Brain pericyte (primary cell): ENCODE measurements at places on chromosomes 7 and 10.
A peak's percentile ranks its signal among the peaks of the same experiment; 100 is the strongest.

- DNase-seq, result no peak
These were observed 753.8 kb downstream of the GRID1 start for GRCh38 chr10:85612833-85613232.

GRCh38 chr7:164882-165660, 27.3 kb upstream of the FAM20C start:
- no peak for DNase-seq

- DNase-seq, result no peak
These were observed 27.6 kb downstream of the SDHAF3 start for GRCh38 chr7:97145068-97145467.

- no peak for DNase-seq
These were observed 106.3 kb downstream of the GRK5 start for GRCh38 chr10:119313644-119314043.

GRCh38 chr10:24866604-24867583, 85.5 kb downstream of the PRTFDC1 start:
- DNase-seq, result no peak

GRCh38 chr10:3806603-3807002, 21.6 kb upstream of the KLF6 start:
- no peak for DNase-seq

GRCh38 chr10:132836832-132837540, 51.0 kb upstream of the NKX6-2 start:
- DNase-seq, result no peak

DNA sequence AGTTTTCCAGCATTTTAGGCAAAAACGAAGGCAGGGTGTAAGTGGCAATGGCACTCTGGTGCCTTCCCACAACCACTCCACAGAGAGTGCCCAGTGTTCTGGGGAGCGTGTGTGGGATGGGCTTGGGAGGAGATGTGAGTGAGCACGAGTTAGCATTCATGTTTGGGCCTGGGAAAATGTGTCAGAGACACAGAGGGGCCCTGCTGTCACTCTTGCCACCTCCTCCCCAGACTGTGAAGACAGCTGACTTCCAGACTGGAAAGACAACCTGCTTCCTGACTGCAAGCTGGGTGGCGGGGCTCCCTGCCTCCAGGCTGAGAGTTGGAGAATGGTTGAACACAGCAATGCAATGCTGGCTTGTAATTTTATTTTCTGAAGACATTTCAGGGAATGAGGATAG, 454.5 kb upstream of the ZMIZ1 start:
- no peak for DNase-seq

GRCh38 chr7:100949933-100950443, 654 bp downstream of the MUC3A start:
- no peak for DNase-seq

- no peak for DNase-seq
These were observed 2.6 kb upstream of the CAV1 start for GRCh38 chr7:116522247-116522646.

- DNase-seq, result peak; percentile 70
These were observed 7.9 kb downstream of the ZNF22 start for GRCh38 chr10:45008524-45009161.

DNA sequence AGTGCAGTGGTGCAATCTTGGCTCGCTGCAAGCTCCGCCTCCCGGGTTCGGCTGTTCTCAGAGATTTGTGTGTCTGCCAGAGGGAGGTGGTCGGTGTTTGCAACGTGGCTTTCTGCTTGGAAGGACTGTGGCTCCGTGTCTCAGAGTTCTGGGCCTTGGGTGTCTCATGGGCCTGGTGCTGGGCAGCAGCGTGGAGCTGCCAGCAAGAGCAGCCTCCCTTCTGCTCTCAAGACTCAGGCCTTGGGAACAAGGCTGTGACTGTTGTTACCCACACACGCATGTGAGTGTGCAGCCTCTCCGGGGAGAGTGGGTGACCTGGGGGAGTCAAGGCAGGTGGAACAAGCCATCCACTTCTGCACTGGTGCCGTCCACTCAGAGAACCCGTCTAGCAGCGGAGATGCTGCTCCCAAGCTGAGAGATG, 52.0 kb downstream of the VIPR2 start:
- DNase-seq, result no peak

DNA sequence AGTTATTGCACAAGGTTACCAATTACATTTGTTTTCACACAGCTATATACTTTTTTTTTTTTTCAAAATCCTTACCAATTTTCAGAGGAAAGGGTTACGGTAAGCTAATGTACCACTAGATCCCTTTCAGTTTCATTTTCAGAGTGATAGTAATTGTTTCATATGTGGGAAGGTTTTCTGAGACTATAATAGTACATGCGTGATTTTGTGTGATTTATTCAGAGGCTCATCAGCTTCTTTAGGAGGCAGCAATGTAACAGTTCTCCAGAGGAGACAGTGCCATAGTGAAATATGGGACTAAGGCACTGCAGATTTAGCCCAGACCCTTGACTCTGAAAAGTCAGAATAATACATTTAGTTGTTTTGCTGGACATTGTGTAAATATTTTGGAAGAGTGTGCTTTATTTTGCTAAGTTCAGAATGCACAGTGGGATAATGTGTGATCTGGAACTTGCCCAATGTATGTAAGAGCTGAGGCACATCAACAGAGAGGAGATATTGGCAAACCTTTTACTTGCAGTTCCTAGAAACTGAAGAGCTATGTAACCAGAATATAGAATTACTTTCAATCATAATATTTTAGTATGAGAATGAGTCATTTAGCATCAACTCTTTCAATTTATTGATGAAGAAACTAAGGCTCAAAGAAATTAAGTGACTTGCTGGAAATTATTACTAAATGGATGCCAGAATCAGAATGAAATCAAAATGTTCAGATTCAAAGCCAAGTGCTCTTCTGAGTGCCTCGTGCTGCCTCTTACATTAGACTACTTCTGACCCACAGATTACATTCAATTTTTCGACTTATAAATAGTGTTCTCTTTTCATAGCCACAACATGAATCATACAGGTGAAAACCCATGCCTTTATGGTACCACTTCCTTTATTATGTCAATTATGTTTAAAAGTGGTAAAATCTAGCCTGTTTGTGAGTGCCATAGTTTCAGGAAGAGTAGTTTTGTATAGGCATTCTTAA, 207.7 kb upstream of the TEX47 start:
- peak; percentile 13 for DNase-seq

DNA sequence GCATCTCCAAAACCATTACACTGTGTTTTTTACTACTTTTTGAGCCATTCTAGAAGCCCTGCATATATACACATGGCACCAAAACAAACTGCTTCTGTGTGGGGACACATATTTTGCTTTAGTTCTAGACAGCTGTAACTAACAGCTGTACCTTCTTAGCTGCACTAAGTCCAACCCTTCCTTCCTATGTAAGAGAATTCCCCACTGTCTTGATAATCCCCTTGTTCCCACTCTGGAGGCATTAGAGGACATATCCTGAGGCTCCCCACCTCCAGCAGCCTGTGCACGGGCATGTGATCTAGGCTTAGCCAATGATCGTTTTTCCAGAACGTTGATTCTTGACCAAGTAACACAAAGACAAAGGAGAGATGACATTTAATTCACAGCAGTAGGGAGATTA, 13.3 kb upstream of the CDK13 start:
- DNase-seq, result no peak

- no peak for DNase-seq
These were observed 193.7 kb downstream of the RNLS start for GRCh38 chr10:88389456-88389855.

DNA sequence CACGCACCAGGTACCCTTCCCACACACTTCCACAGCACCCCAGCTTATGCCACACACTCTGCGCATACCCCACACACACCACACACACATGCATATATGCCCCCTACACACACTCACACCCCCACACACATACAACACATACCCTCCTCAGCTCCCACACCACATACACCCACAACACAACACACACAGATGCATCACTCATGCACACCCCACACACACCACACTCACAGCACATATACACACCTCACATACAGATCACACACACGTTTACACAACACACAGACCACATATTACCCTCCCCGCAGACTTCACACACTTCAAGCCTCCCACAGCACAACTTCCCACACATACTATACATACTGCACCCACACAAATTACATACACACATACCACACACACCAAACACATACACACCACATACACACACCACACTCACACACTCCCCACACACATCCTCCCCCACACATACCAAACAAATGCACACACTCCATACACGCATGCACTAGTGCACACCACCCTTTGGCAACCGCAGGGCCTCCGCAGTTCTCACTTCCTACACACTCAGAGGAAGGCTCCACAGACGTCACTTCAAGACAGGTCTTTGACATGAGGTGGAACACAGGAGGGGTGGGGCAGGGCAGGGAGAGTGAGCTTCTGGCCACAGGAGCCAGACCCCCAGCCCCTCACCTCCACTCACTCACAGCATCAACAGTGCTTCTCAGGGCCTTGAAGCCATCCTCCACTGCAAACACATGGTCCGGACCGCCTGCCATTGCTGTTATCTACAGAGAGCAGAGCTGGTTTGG, 18.5 kb upstream of the ANTXRL start:
- DNase-seq, result no peak

- no peak for DNase-seq
These were observed 1.9 kb downstream of the HTR5A start for GRCh38 chr7:155071916-155072571.

DNA sequence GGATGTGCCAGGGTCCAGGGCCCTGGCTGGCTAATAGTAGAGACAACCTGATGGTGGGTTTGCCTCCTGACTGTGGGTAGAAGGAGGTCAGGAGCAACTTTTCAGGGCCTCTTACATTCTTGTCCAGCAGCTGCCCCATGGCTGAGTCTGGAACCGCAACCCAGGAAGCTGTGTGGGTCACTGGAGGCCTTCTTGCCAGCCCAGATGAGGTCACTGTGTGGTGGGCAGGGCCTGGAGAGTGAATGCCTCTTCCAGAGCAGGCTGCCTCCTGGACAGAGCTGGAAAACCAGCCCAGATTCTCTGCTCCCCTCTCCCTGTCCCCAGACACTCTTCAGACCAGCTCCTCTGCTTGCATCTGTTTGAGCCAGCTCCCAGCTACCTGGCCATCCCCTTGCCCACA, 43.5 kb upstream of the LEP start:
- DNase-seq, result no peak

GRCh38 chr7:2403718-2404648, 572 bp downstream of the CHST12 start:
- DNase-seq, result no peak

GRCh38 chr10:29557665-29558064, 77.1 kb downstream of the SVIL start:
- no peak for DNase-seq

GRCh38 chr10:119671381-119671780, 20.2 kb downstream of the BAG3 start:
- no peak for DNase-seq

- no peak for DNase-seq
These were observed 22.6 kb upstream of the DLG5 start for GRCh38 chr10:77949167-77949566.
